ENCODE measurements at places on chromosomes 1 and 21. TPM values are rescaled to one million over a fixed set of nuclear protein-coding genes. Genes with fewer than 3 reads are reported as not detected.

The FAM72C gene
- total RNA-seq, result 0.51 TPM

The RAB42 gene
- 14.2 TPM for total RNA-seq

The NRIP1 gene
- total RNA-seq, result 99.2 TPM

The TUT4 gene
- total RNA-seq, result 115 TPM

The KMO gene
- 0.10 TPM for total RNA-seq

The IL19 gene
- total RNA-seq, result not detected

The ASAP3 gene
- 66.7 TPM for total RNA-seq

The TGFBR3 gene
- total RNA-seq, result 69.2 TPM

The DOCK7 gene
- 67.9 TPM for total RNA-seq

The DNAJC8 gene
- total RNA-seq, result 33.7 TPM

The TBX15 gene
- total RNA-seq, result 88.8 TPM

The LENEP gene
- total RNA-seq, result not detected

The CFHR5 gene
- total RNA-seq, result not detected

The TFF1 gene
- not detected for total RNA-seq
